ENCODE measurements at places on chromosomes 3 and 15.

- H3K4me3 ChIP-seq, result no peak overlapping the region
- no peaks in the 10 kb centered on the region for H3K27me3 ChIP-seq
- H3K4me1 ChIP-seq, result peaks cover 15% of the 10 kb centered on the region
- peak overlapping the region; percentile 65 for H3K27ac ChIP-seq
- no peaks in the 10 kb centered on the region for H3K36me3 ChIP-seq
These were observed 129.7 kb upstream of the PRICKLE2 start for GRCh38 chr3:64354956-64355355.

DNA sequence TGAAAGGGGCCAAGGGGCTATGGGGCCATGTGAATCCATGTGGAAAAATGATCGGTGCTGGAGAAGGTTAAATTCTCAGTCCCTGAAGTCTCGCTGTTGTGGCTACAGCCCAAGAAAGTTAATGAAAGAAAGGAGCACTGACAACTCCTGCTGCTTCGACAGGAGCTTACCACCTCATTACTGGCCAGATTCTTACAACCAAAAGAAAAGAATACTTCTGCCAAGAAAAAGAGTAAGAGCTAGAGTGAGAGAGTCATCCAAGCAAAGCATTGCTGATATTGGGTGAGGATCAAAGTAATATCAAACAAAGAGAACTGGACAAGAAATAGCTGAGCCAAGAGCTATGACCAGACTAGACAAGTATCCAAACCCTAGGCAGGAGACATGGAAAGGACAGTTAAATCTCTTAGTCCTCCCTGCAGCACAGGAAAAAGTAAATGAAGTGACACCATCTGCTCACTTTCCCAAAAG is 348.4 kb upstream of the PLSCR5 start:
- DNase-seq, result no peak
- H3K27me3 ChIP-seq, result no peaks in the 10 kb centered on the region
- H3K4me1 ChIP-seq, result no peaks in the 10 kb centered on the region
- H3K36me3 ChIP-seq, result no peaks in the 10 kb centered on the region

DNA sequence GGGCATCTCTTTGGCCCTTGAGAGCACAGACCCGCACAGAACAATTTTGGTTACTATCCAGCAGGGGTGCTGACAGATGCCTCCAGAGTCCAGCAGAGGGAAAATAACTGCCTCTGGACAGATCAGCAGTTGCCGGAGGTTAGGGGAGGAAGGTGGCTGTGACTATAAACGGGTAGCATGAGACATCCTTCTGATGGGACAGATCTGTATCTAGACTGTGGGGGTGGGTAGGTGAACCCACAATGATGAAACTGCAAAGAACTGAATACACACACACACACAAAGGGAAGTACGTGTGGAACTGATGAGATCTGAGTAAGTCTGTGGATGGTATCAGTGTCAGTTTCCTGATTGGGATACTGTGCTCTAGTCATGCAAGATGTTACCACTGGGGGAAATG is 21.2 kb downstream of the ADAMTS7 start:
- no peak for DNase-seq
- H3K4me1 ChIP-seq, result no peaks in the 10 kb centered on the region
- H3K4me3 ChIP-seq, result no peak overlapping the region
- H3K36me3 ChIP-seq, result no peaks in the 10 kb centered on the region
- no peaks in the 10 kb centered on the region for H3K27me3 ChIP-seq

GRCh38 chr15:25378501-25378901 is 60.3 kb downstream of the UBE3A start:
- H3K4me3 ChIP-seq, result no peak overlapping the region
- no peaks in the 10 kb centered on the region for H3K27me3 ChIP-seq
- H3K36me3 ChIP-seq, result no peaks in the 10 kb centered on the region
- no peak overlapping the region for H3K27ac ChIP-seq

DNA sequence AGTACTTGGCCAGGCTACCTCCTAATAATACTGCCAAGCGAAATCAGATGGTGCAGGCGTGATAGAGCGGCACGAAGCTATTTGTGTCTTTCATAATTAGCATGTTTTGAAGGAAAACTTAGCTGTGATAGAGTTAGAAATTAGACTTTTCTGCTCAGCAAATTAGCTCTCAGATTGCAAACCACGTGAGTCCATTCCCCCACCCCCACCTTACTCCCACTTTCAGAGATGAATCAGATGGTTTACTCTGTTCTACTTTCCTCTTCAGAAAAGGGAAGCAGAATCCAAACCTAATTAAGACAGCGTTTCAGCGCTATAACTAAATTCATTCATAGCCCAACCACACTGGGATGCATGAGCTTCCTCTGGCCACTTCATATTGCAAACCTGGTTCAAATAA is 214.6 kb downstream of the SLCO3A1 start:
- DNase-seq, result no peak
- H3K27me3 ChIP-seq, result no peaks in the 10 kb centered on the region
- H3K27ac ChIP-seq, result no peak overlapping the region
- H3K4me1 ChIP-seq, result no peaks in the 10 kb centered on the region
- no peak overlapping the region for H3K4me3 ChIP-seq

GRCh38 chr15:90818251-90819210 is 49.9 kb upstream of the FURIN start:
- H3K27me3 ChIP-seq, result no peaks in the 10 kb centered on the region
- H3K36me3 ChIP-seq, result no peaks in the 10 kb centered on the region
- H3K4me1 ChIP-seq, result no peaks in the 10 kb centered on the region
- H3K4me3 ChIP-seq, result no peak overlapping the region
- DNase-seq, result no peak

- no peak overlapping the region for H3K4me3 ChIP-seq
- no peaks in the 10 kb centered on the region for H3K4me1 ChIP-seq
- no peaks in the 10 kb centered on the region for H3K27me3 ChIP-seq
- DNase-seq, result no peak
These were observed 267.4 kb upstream of the ARL6 start for GRCh38 chr3:97497138-97497537.
